Activated CD8-positive, alpha-beta memory T cell treated with anti-CD3 and anti-CD28 coated beads, Interleukin-2, amount 50 U/mL, for 4 hours (primary cell): ENCODE measurements at places on chromosomes 7 and 10.

- DNase-seq: no peak
These were observed 55.1 kb downstream of the SLK start for GRCh38 chr10:104022026-104022425.

GRCh38 chr10:112442063-112442462 is 4.7 kb downstream of the ZDHHC6 start:
- DNase-seq: no peak

DNA sequence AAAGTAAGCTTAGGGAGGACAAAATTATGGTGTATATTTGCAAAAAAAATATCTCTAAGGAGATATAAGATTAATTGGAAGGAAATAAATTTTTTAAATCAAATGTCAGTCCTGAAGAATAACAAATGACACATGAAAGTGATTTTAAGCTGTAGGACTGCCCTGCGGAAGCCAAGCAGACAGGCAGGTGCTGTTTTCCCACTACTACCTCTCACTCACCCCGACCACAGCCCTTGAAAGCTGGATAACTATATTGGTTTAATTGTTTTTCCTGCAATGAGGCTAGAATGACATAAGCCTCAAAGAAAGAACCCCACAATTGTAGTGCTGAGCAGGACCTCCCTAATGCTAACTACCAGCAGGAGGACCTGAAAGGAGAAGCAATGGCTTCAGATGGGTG is 68.6 kb upstream of the VIPR2 start:
- DNase-seq: no peak

DNA sequence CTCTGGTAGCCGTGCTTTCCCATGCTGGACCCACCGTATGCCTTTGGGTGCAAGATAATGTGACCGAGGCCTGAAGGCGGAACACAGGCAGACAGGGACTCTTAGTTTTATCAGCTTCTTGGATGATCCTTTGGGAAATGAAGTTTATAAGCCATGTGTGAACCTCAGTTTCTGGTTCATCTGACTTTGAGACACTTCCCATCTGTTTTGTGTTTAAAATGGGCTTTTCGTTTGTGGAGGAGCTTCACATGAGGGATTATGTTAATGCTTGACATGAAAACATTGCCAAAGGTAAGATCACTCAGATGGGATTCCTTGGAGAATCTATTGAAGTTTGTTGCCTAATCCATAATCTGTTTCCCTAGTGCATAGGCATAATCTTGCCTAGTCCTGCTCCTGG is 249.8 kb upstream of the LYZL1 start:
- DNase-seq: no peak
